ENCODE measurements at places on chromosomes 12 and 14.

GRCh38 chr12:83945871-83946270, 966.7 kb downstream of the SLC6A15 start:
- no peak for DNase-seq

DNA sequence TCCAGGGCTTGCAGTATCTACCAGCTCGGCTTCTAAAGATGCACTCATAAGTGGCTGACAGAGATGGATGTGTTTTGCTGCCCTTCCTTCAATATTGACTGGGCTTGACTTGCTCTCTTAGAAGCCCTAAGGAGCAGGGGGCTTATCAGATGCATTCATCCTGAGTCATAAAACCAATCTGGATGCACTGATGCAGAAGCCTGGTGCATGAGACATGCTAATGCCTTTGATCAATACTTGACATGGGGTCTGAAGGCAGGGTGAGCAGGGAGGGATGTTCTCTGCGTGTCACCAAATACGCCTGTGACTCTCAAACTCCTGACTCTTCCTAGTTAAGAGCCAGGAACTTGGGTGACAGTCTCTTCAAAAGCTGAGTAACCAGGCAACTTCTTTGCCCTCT, 77.8 kb upstream of the HSPB8 start:
- no peak for DNase-seq

DNA sequence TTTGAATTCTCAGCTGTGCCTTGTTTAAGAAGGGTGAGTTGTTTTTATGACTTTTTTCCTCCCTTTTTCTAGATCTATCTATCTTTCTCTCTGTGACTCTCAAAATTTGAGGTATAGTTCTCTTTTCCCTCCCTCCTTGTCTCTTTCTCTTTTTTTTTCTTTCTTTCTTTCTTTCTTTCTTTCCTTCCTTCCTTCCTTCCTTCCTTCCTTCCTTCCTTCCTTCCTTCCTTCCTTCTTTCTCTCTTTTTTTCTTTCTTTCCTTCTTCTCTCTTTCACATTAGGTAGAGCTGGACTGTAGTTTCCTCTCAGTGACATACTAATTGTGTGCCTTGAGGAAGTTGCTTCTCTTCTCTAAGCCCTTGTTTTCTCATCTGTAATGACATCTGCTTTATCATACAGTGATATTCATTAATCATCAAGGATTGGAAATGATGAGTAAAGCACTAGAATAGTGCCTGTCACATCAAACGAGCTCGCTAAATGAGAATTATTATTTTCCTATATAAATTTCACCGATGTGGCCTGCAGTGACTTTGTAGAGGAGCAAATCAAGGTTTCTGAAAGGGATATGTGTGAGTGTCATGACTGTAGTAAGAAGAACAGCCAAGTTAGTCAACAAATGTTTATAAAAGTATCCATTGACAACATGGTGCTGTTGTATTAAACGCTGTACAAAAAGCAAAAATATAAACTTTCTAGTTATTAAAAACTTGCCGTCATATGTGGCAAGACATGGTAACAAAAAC, 78.9 kb upstream of the SLC38A2 start:
- no peak for DNase-seq

GRCh38 chr12:6424866-6425265, 19.9 kb upstream of the CD27 start:
- DNase-seq: peak; percentile 31

GRCh38 chr12:124242529-124243065, 52.3 kb upstream of the RFLNA start:
- DNase-seq: peak; percentile 79

Measured in MV-4-11 (cell line).